ENCODE measurements at places on chromosomes 6 and 20. TPM values are rescaled to one million over a fixed set of nuclear protein-coding genes. Genes with fewer than 3 reads are reported as not detected.

The KIF13A gene
- 44.5 TPM for total RNA-seq

The ASIP gene
- total RNA-seq: not detected

- no peak for DNase-seq
These were observed 970 bp downstream of the BLTP3A start for GRCh38 chr6:34792605-34793500.

The CRIP3 gene
- total RNA-seq: 6.8 TPM
